Effector memory CD4-positive, alpha-beta T cell (primary cell): ENCODE measurements at places on chromosomes 2 and 18.

- no peak for DNase-seq
These were observed 5.0 kb downstream of the FZD7 start for GRCh38 chr2:202038471-202039277.

DNA sequence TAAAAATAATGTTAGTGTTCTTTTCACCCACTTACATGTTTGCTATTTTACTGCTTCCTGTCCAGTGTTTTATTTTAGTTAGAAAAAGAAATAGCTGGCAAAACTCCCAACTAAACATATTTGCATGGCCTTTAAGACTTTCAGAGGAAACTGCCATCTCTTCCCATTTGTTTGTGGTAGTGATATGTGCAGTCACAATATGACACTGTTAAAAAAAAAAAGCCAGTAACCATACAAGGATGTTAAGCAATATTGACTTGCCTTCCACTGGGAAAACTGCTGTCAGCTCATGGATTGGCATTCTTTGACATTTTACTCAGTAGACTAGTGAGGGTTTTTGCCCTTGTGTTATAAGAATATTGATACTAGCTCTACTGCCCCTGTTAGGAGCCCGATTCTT, 29.1 kb downstream of the XIRP2 start:
- no peak for DNase-seq

DNA sequence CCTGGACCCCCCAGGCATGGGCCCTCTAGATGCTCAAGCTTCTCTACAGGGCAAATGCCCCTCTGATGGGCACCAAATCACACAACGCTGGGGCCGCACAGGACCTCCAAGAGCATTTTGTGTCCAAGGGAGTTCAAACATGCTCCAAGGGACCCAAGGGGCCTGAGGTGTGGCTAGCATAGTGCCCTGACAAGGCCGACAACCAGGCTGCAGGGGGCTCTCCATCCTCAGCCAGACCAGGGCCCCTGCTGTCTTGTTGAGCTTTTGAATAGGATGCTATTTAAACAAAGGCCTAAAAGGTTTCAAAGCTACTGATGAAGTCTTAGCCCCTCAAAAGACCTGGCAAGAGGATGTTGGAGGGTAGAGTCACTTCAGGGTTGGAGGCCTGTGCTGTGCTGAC, 33.1 kb downstream of the EN1 start:
- DNase-seq = no peak

DNA sequence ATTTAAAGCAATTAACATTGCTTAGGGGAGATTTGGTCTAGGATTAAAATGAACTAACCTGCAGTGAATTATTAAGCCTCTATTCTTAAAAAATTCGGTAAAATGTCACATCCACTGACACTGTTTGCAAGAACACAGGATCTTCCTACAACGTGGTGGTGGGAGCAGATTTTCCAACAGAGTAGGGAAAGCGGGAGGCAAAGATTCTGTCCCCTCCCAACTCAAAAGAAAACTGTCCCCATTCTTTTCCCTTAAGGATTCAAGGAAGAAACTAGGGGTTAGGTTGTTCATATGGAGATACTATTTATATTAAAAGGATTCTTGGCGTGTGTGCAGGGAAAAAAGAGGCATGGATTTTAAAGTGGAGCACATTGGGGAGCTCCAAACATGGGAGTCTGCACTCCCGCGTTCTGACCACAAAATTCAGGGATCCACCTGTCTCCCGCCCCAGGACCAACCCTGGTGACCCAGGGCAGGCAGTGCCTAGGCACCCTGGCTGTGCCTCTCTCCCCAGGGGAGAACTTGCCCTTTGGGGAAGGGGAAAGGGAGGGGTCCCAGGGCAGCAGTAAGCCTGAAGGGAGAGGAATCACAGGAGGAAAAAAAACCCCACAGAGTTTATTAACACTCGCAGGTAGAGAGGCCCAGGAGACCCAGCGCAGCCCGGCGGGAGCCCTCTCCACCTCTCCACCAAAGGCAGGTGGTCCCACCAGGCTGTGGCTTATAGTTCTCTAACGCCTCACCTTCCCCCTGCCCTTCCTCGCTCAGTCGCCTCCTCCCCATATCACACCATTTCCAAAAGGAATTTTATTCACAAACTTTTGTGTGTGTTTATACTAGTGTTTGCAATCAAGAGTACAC, 2.3 kb downstream of the PTGR3 start:
- no peak for DNase-seq

GRCh38 chr2:53874401-53874950, 14.7 kb upstream of the GPR75 start:
- DNase-seq = no peak

- no peak for DNase-seq
These were observed 24.4 kb upstream of the GPR39 start for GRCh38 chr2:132392221-132392620.

GRCh38 chr2:30127016-30127893, 19.6 kb upstream of the YPEL5 start:
- no peak for DNase-seq

DNA sequence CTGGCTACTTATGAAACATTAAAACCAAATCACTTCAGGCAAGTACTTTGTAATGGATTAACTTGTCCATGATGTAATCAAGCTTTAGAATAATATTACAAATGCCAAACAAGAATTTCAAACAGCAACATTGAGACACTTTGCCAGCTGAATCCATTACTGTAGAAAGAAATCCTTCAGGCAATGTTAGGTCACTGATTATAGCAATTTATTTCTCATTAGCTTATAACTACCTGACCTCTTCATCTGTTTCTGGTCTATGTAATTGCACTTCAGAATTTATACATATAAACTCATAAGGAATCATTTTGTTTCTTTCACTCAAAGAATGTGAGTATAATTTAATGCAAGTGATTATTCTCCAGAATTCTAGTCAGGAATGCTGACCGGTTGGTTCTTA, 692.6 kb upstream of the TMEFF2 start:
- no peak for DNase-seq

DNA sequence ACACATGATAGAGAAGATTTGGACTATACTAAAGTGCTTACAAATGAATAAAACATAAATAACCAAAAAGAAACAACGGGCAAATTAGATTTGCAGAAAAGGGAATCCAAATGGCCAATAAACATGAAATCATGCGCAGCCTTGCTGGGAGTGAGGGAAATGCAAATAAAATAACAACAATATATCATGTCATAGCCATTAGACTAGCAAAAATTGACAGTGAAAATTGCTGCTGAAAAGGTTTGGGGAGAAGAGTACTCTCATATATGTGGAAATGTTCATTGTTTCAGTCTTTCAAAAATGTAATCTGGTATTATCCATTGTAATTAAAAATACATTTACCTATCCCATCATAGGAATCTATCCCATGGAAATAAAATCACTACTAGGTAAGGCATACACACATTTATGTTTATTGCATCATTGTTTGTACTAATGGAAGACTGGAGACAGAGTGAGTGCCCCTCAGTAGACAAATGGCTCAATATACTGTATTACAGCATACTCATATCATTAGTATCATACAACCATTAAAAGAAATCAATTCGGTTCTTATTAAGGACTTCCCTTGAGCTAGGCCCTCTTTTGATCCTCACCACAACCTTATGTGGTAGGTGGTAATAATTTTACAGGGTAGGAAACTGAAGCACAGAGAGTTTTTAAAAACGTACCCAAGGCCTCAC, 94.1 kb upstream of the MSTN start:
- DNase-seq = no peak

DNA sequence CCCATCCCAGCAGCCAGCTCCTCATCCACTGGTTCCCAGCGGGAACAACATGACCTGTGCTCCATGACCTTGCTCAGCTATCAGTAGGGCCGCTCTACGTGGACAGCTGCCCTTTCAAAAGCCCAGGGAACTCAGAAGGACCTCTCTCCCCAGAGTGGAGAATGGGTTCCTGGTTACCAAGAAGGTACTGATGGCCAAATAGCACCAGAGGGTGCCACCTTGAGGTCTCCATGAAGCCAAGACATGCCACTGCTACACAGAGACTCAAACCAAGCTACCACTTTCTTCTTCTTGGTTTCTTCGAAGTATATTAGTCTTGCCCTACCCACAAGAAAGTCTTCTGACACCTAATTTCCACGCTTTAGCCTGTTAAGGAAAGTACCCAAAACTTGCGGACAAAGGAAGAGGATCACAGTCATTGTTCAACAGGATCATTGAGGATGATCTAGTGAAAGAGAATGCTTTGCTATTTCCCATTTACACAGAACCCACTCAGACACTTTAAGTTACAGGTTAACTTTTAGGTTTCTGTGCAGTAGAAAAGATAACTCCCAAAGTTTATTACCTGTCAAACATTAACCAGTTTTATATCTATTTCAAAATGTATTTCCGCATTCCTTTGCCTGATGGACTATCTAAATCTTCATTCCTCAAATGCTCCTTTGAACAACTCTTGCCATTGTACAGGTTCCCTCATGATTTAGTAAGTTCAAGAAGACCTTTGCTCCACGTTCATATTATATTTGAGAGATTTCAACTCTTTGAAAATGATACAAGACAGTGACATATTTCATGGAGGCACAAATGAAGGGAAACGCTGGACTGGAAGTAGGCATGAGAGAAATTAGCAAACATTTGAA, 102.2 kb downstream of the ALPK2 start:
- DNase-seq = no peak

- no peak for DNase-seq
These were observed 15.6 kb upstream of the RMND5A start for GRCh38 chr2:86704459-86704971.

- DNase-seq = no peak
These were observed 49.7 kb downstream of the CD28 start for GRCh38 chr2:203756161-203756560.

GRCh38 chr2:227464361-227464760, 7.6 kb upstream of the AGFG1 start:
- no peak for DNase-seq

- no peak for DNase-seq
These were observed 166.3 kb upstream of the HDAC4 start for GRCh38 chr2:239566995-239567568.

DNA sequence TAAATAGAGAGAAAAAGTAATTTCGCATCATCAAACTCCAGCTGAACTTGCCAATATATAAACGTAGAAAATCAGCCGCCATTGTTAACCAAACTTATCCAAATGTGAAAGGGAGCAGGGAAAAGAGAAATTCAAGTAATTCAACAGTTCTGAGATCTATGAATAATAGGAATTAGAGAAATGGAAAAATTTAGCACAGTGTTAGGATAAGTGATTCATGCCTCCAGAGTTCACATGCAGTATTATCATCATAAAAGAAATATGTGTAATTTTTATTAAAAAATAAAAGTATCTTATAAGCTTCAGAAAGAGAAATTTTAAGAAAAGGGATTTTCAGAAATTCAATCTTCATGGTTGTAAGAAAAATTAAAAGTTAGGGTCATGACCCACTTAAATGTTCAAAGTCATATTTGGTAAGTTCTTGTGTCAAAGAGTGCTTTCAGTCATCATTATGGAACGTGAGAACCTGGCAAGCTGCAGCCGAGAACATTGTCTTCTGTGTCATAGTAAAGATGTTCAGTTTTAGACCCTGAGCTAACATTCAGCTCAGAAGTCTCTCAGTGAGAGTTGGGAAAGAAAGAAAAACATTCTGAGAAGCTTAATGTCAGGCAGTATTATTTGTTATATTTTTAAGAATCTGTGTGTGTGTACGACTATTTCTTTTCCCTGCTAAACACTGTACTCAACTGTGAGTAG, 414.3 kb upstream of the RGPD4 start:
- no peak for DNase-seq

- DNase-seq = no peak
These were observed 4.8 kb downstream of the CCDC195 start for GRCh38 chr2:224711381-224711780.

GRCh38 chr2:65370387-65371073, 61.9 kb downstream of the SPRED2 start:
- DNase-seq = no peak

DNA sequence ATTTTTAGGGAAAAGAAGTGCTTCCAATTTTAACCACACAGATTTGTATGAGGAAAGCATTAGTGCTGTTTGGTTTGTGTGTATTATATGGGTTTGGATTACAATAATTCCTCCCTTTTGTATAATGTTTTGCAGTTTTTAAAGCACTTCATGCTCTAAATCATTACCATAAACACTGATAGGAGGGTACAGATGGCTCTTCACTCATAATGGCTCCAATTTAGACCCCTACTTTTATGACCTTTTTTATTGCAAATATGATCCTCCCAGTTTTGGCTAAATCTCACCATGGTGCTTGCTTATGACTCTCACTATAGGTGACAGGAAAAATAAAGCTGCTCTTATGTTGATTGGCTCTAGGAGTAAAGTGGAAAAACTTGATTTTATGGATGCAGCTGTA, 23.8 kb upstream of the TMEM17 start:
- DNase-seq = no peak

DNA sequence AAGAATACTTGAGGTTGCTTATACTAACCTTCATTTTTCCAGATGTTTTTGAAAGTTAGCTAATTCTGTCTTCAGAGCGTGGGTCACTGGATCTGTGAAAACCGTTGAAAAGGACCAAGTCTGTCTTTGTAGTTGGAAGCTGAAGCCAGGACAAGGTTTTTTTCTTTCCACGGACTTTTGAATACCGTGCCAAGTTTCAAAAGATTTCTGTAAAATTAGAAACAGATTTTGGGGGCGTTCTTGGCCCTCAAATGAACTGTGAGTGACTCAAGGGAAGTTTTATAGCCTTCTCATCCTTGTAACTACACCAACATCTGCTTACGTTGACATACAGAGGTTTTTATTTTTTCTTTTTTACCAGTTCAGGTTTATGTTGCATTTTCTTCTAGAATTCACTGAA, at the start of gene FAP:
Gene FAP (minus strand): TSS at position 152 of the 400 bp plus-strand sequence. CDS start 118 bp downstream, at position 34.
- DNase-seq = no peak

- no peak for DNase-seq
These were observed 41.9 kb downstream of the TAF1B start for GRCh38 chr2:9885036-9885684.
